ENCODE measurements at places on chromosomes 12 and 14.
A peak's percentile ranks its signal among the peaks of the same experiment; 100 is the strongest.

- DNase-seq = no peak
These were observed 64.0 kb downstream of the PDE3A start for GRCh38 chr12:20432290-20432689.

- DNase-seq = no peak
These were observed 72.1 kb downstream of the SPRING1 start for GRCh38 chr12:116665666-116666304.

GRCh38 chr14:90870950-90871604 lies 54.8 kb upstream of the TTC7B start:
- DNase-seq = no peak

GRCh38 chr14:53709381-53709780 lies 247.2 kb downstream of the BMP4 start:
- DNase-seq = no peak

DNA sequence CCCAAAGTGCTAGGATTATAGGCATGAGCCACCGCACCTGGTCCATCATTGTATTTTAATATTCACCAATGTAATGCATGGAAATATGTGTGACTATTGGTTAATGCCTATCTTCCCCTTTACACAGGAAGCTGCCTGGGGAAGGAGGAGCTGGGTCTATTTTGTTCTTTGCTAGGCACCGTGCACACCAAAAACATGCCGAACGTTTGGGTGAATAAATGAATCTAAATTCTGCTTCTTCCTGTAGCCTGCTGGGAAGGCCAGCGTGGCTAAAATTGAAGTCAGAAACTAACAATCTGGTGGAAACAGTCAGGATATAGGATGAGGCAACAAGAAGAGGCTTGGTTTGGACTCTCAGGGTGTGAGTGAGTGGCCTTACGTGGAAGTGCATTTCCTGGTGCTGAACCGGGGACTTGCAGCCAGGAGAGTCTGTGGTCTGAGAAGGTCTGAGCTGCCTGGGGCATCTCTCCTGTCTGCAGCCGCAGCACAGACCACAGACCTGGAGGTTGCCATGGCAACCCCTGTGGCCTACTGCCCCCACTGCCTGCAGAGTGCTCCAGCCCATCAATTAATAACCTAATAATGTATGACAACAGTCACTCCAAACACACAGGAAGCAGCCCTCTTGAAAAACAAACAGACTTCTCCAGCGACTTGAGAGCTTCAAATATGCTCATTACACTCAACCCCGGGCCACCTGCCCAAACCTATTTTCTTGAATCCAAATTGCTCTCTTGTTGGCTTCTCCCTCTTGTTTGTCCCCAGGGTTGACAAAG lies 5.5 kb upstream of the GPR68 start:
- no peak for DNase-seq

DNA sequence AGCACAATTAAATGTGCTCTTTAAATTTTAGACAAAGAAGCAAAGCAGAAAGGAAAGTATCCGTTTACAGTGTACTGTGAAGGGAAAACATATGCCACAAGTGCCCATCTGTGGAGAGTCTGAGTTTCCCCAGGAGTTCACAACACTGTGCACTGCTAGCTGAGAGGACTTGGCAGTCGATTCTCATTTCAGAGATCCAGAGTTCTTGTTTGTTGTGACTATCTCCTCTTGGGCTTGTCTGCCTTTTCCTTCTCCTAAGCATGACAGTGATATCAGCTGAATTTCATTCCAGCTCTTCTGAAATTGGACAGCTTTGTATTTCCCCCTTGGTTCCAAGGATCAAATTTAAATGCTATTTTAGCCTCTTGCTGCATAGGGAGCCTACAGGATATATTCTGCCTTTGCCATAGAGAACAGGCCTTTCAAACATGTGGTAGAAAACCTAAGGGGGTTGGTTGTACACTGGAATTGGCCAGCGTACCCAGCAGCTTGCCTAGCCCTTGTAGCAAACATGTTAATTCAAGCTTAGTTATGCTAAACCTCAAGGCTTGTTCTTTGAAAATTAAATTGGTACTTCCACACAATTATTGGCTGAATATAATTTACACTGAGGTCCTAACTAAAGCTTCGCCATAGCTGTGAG lies 259.2 kb upstream of the NOVA1 start:
- DNase-seq = no peak

DNA sequence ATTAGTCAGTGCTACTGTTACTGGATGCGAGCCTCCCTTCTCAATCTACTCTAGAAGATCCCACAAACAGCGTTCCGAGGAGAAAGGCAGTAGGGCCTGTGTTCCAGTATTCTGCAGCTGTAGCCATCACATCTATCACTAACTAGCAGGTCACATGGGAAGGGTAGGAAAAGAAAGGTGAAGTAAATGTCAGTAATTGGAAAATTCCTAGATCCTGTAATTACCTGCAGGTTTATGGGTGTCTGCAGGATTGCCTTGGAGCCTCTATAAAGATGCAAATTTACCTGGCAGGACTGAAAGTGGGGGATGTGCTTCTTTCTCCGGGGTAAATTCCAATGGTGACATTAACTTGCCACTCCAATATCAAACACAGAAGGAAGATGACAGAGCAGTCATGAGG lies 77.8 kb downstream of the FERMT2 start:
- DNase-seq = no peak

DNA sequence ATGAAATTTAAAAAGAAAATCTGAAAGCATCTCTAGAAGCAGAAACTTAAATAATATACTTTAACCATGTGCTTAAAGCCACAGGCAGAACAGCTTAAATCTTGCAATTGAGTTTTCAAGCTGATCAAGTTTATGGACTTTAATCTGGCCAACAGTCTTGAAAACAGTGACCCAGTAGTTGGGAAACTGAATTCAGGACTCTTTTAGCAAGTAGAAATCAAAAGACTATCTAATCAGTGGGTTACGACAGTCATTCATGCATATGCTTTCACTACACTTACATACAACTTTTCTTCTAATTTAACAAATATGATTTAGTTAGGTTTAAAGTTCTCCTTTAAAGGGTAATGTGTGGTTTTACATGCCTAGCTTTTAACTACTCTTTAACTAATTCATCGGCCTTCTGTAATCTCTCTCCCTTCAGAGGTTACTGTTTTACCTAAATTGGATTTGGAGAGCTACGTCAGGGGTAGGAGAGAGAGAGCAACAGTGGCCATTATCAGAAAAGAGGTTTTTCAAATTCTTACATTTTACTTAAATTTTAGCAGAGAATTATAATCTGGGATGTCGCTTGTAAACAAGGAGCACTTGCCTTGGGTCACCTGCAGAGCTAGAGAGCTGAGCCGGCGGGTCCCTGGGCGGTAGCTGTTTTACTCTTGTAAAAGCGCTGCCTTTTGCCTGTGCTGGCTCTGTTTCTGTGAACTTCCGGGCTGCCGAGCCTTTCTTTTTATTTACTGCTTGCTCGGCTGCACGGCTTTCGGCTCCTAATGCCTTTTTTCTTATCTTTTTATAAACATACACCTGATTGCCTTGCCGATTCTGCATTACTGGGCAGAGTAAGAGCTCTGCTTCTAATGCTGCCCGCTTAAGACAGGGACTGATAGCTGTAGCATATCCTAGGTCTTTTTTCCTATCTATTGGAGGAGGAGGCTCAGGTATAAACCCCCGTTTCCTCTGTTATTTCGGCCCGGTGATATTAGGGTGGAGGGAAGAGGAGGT lies 17.4 kb upstream of the LYZ start:
- peak; percentile 8 for DNase-seq

- no peak for DNase-seq
These were observed 5.3 kb downstream of the EXOC3L4 start for GRCh38 chr14:103099733-103100280.

GRCh38 chr12:41485203-41485602 lies 297.1 kb downstream of the PDZRN4 start:
- no peak for DNase-seq

DNA sequence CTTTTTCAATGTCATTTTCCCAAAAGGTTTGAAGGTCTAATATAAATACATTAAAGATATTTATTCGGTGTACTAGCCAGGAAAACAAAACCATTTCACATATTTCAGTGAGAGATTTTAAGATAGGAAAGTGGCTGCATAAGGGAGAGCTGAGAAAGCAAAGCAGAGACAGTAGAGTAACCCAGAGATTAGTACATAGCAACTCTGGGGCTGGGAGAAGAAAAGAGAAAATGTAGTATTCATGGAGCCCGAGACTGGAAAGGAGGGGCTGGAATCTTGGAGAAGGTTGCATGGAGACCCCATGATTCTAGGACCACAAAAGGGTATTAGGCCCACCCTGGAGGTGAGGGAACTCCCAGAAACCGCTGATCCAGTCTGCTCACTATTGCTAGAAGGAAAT lies 236.9 kb downstream of the PAWR start:
- DNase-seq = no peak

- no peak for DNase-seq
These were observed 126.6 kb downstream of the LLPH start for GRCh38 chr12:66003951-66004350.

DNA sequence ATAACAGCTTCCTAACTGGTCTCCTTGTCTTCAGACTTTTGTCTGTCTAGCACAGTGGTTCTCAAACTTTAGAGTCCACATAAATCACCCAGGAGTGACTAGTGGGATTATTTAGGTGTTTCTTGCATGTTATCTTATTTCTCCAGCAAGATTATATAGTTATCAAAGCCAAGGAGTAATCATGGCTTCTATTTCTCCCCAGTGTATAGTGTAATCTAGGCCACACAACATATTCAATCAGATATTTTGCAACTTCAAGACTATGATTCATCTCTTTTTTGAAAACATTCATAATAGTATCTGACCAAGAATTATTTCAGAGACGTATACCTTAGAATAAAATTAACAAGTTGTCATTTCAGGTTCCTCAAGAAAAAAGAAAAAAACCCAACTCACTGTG lies 131.9 kb downstream of the CEP83 start:
- no peak for DNase-seq

GRCh38 chr12:89225808-89226411 lies 126.4 kb downstream of the DUSP6 start:
- no peak for DNase-seq

Measured in activated CD8-positive, alpha-beta memory T cell treated with anti-CD3 and anti-CD28 coated beads for 4 hours (primary cell).